ENCODE measurements at places on chromosomes 16 and 17. TPM values are rescaled to one million over a fixed set of nuclear protein-coding genes. Genes with fewer than 3 reads are reported as not detected.

DNA sequence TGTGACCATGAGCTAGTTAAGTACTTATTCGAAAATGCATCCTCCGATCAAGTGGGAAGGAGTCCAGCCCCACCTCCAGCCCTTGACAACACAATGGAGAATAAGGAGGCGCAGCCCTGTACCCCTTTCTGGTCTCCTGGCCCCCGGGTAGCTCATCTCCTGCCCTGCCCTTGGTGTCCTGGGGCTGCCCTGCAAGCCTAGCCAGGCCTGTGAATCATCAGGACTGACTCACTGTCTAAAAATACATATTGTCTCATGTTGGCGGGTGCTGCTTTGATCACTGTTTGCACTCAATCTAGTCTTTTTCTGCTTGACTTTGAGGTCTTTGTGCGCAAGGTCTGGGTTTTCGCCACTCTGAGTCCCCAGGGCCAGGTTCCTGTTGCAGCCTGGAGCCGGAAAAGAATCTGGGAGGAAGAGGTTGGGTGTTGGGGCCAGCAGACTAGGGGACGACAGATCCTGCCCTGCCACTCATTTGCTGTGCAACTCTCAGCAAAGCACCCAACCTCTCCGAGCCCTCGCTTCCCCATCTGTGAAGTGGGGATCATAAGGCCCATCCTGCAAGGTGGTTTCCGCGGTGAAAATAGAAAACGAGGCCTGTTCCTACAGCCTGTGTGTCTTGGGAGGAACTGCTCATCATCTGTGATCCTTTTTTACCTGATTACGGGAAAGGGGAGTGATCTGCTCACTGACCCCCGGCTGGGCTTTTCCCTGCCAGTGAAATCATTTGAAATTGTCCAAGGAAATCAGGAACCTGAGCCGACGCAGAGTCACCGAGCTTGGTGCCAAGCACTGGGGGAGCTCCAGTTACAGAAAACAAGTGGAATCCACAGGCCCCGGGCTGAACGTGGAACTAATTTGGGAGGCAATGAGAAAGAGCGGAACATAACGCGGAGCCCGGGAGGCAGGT is 230.4 kb downstream of the PARN start:
- no peak overlapping the region for H3K27ac ChIP-seq
- no peak overlapping the region for H3K4me3 ChIP-seq
- H3K27me3 ChIP-seq, result no peaks in the 10 kb centered on the region
- DNase-seq, result no peak

TBC1D3K gene
- total RNA-seq, result not detected

GRCh38 chr16:69285240-69285639 is 25.9 kb upstream of the VPS4A start:
- H3K36me3 ChIP-seq, result no peaks in the 10 kb centered on the region
- DNase-seq, result no peak
- H3K27ac ChIP-seq, result no peak overlapping the region
- H3K27me3 ChIP-seq, result no peaks in the 10 kb centered on the region

GRCh38 chr17:48429156-48429555 is 858 bp downstream of the SKAP1 start:
- peaks cover 52% of the 10 kb centered on the region for H3K4me1 ChIP-seq
- peak; percentile 70 for DNase-seq
- no peaks in the 10 kb centered on the region for H3K27me3 ChIP-seq
- H3K4me3 ChIP-seq, result peak overlapping the region; percentile 82
- peak overlapping the region; percentile 86 for H3K27ac ChIP-seq

ACSM2A gene
- total RNA-seq, result 0.26 TPM

KRT28 gene
- not detected for total RNA-seq

GRCh38 chr16:18931756-18932155 is 5.5 kb upstream of the SMG1 start:
- no peak for DNase-seq
- peaks cover 7% of the 10 kb centered on the region for H3K27me3 ChIP-seq
- peaks cover 11% of the 10 kb centered on the region for H3K4me1 ChIP-seq
- H3K27ac ChIP-seq, result no peak overlapping the region

ADAM11 gene
- total RNA-seq, result 0.35 TPM

DNA sequence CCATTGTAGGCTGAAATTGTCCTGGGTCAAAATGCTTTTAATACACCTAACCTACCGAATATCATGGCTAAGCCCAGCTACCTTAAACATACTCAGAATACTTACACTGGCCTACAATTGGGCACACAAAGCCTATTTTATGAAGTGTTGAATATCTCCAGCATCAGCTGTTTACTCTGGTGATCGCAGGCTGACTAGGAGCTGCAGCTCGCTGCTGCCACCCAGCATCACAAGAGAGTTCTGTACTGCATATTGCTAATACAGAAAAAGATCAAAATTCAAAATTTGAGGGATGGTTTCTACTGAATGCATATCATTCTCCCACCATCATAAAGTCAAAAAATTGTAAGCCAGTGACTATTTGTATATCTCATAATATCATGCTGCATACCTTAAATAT is 55.3 kb downstream of the ULK2 start:
- H3K36me3 ChIP-seq, result peaks cover 12% of the 10 kb centered on the region
- no peak for DNase-seq
- H3K27me3 ChIP-seq, result no peaks in the 10 kb centered on the region
- H3K4me3 ChIP-seq, result no peak overlapping the region
- H3K27ac ChIP-seq, result no peak overlapping the region

- no peaks in the 10 kb centered on the region for H3K36me3 ChIP-seq
- H3K4me1 ChIP-seq, result peaks cover 2% of the 10 kb centered on the region
- no peak for DNase-seq
- H3K4me3 ChIP-seq, result no peak overlapping the region
- no peaks in the 10 kb centered on the region for H3K27me3 ChIP-seq
Measured at GRCh38 chr17:31249835-31250141, 47.3 kb downstream of the OMG start.

ITPRIPL2 gene
- 16.7 TPM for total RNA-seq

APOH gene
- not detected for total RNA-seq

SMTNL2 gene
- not detected for total RNA-seq

NKIRAS2 gene
- 21.0 TPM for total RNA-seq

DNA sequence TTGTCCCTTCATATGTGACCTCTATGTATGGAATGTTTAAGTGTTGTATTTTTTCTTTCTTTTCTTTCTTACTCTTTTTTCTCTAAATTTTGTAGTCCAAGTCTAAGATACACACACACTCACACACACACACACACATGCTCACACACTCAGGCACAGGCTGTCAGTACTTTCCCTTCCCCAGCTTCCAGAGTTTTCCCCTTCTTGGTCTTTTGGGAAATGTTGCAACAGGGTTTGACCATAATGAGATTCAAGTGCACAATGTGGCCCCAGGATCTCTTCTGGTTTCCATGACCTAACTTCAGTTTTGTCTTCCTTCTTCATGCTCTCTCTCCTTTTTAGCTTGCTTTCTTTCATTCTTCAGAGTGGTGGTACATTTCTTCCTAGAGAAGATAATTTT is 289.8 kb upstream of the FOXF1 start:
- peaks cover 15% of the 10 kb centered on the region for H3K27me3 ChIP-seq
- H3K27ac ChIP-seq, result no peak overlapping the region
- H3K4me1 ChIP-seq, result no peaks in the 10 kb centered on the region
- no peak overlapping the region for H3K4me3 ChIP-seq

GRCh38 chr17:44602970-44603369 is 45.7 kb downstream of the FZD2 start:
- no peaks in the 10 kb centered on the region for H3K36me3 ChIP-seq
- peaks cover 9% of the 10 kb centered on the region for H3K27me3 ChIP-seq
- no peak for DNase-seq
- no peaks in the 10 kb centered on the region for H3K4me1 ChIP-seq

COX11 gene
- total RNA-seq, result 40.5 TPM

GRCh38 chr16:66925322-66925840 is at the start of gene RRAD:
TSS of gene RRAD (minus strand) at chr16:66925535. CDS start at chr16:66925179, 356 bp downstream.
- peaks cover 43% of the 10 kb centered on the region for H3K27me3 ChIP-seq
- peak within 1 kb of the TSS; percentile 60 for H3K4me3 ChIP-seq
- no peaks in the 10 kb centered on the region for H3K36me3 ChIP-seq
- no peak for DNase-seq
- H3K27ac ChIP-seq, result no peak within 1 kb of the TSS

DNA sequence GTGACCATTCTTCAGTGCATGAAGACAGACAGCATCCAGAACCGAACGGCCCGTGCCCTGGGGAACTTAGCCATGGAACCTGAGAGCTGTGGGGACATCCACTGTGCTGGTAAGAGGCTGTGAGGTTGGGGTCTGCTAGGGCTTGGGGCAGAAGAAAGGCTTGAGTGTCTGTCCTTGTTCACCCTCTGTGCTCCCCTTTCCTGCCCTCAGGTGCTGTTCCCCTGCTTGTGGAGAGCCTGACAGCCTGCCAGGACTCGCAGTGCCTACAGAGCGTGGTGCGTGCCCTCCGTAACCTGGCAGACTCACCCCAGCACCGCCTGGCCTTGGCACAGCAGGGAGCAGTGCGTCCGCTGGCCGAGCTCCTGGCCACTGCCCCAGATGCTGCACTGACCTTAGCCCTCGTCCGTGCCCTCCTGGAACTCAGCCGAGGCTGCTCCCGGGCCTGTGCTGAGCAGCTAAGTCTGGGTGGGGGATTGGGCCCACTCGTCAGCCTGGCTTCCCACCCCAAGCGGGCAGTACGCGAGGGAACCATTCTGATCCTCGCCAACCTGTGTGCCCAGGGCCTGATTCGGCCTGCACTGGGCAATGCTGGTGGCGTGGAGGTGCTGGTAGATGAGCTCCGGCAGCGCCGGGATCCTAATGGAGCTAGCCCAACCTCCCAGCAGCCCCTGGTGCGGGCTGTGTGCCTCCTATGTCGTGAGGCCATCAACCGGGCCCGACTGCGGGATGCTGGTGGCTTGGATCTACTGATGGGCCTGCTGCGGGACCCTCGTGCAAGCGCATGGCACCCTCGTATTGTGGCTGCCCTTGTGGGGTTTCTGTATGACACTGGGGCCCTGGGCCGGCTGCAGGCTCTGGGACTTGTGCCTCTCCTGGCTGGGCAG is 2.9 kb downstream of the ARMC5 start:
- no peak overlapping the region for H3K27ac ChIP-seq
- H3K27me3 ChIP-seq, result no peaks in the 10 kb centered on the region
- H3K4me3 ChIP-seq, result no peak overlapping the region

- H3K4me1 ChIP-seq, result peaks cover 22% of the 10 kb centered on the region
- H3K27ac ChIP-seq, result no peak overlapping the region
- H3K4me3 ChIP-seq, result no peak overlapping the region
- H3K36me3 ChIP-seq, result no peaks in the 10 kb centered on the region
Measured at GRCh38 chr17:45906237-45906636, 11.9 kb downstream of the MAPT start.

PPY gene
- not detected for total RNA-seq

GCGR gene
- not detected for total RNA-seq

ERCC4 gene
- total RNA-seq, result 12.6 TPM

VPS9D1 gene
- total RNA-seq, result 4.6 TPM
